ENCODE measurements at places on chromosomes 11 and 22. TPM values are rescaled to one million over a fixed set of nuclear protein-coding genes. Genes with fewer than 3 reads are reported as not detected.

GRCh38 chr11:118318581-118319336 lies 14.2 kb downstream of the CD3E start:
- DNase-seq: peak; percentile 38

DNA sequence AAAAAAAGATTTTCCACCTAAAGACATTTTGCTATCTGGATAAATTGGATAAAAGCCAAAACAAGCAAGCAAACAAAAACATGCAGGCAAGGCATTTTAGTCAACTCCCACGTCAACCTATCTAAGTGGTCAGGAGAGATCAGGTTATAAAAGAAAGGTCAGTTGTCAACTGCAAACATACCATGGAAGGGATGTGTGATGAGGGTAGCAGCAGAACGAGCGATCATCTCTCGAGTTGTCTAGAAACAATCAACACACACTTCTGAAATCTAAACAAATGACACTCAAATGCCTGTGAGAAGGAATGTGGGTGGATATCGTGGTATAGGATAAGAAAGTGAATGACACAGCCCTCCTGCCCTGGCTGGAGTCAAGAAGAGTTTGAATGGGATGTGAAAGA lies 10.9 kb downstream of the MTCH2 start:
- DNase-seq: no peak

C11orf97 gene
- total RNA-seq: not detected

- DNase-seq: peak; percentile 88
Observed at GRCh38 chr22:38696606-38697424, 3.9 kb downstream of the JOSD1 start.

DNA sequence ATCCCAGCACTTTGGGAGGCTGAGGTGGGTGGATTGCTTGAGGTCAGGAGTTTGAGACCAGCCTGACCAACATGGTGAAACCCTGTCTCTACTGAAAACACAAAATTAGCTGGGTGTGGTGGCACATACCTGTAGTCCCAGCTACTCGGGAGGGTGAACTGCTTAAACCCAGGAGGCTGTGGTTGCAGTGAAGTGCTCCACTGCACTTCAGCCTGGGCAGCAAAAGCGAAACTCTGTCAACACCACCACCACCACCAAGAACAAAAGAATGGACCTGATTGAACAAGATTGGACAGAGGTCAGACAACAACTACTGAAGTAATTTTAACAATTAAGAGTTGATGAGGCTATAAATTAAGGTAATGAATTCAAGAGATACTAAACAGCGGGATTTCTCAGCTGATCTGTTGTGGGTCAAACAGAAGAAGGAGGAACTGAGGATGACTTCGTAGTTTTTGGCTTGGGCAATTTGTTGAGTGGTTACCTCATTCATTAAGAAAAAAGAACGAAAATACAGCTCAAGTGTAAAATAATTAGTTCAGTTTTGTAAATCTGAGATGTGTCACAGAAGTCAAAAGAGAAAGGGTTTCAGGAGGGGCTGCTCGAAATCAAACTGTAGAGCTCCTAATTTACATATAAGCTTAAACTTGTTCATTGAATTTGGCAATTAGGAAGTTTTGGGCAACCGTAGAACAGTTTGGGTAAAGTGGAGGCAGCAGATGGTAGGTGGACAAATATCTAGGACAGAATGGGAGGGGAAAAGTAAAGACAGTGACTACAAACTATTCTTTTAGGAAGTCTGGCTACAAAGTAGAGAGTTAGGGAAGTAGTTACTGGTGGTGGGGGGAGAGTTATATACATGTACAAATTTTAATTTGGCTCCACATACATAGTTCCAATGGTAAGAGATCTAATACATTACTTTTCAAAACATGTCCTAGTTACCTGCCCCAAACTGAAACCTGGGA lies 4.5 kb downstream of the IL18 start:
- peak; percentile 30 for DNase-seq

Measured in mammary epithelial cell (primary cell).